Left lung (tissue), 14 donors: ENCODE measurements at places on chromosomes 7 and 10. TPM values are rescaled to one million over a fixed set of nuclear protein-coding genes. Genes with fewer than 3 reads are reported as not detected.

Gene WDR86
- polyA plus RNA-seq = 16.5 TPM

Gene KIF5B
- 161 TPM for polyA plus RNA-seq

Gene ADAMTS14
- 7.1 TPM for polyA plus RNA-seq

Gene LRIT1
- polyA plus RNA-seq = not detected

Gene RBP4
- polyA plus RNA-seq = 0.34 TPM

Gene ZNF804B
- polyA plus RNA-seq = 0.14 TPM

Gene FOXI2
- polyA plus RNA-seq = not detected
